ENCODE measurements at places on chromosomes 6 and 20.

DNA sequence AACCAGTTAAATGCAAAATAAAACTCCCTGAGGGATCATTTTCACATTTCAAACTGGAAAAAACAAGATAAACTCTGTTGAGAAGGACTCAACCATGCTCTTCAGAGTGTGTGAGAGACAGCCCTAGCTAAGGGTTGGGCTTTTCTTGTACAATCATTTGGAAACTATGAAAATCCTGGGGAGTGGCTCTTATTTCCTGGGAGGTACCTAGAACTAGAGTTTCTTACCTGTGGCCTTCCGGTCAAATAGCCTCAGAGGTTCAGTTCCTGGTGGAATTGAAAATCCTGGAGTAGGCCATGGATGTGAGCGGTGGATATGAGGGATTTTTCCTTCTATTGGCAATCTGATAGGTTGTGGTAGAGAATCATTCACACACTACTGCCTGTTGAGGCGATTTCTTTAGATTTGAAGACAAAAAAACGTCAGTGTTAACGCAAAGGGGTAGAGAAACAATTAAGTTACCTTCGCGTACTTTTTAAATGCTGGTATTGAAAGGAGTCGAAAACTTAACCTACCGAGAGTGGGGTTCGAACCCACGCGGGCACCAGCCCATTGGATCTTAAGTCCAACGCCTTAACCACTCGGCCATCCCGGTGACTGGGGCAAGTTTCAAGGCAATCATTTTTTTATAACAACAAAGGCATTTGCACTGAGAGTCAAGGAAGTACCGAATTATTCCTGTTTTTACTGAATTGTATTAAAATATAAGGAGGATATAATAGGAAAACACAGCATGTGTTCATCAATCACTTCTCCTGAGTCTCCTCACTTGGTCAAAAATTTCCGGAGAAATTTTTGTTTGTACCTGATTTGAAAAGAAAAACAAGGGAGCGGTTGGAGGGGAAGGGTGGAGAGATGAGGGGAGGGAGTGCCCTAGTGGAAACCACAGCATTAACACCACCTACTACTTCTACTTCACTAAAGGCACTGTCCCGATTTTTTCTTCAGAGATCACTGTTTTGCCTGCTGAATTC lies 191.3 kb downstream of the OR2B2 start:
- no peak for DNase-seq

DNA sequence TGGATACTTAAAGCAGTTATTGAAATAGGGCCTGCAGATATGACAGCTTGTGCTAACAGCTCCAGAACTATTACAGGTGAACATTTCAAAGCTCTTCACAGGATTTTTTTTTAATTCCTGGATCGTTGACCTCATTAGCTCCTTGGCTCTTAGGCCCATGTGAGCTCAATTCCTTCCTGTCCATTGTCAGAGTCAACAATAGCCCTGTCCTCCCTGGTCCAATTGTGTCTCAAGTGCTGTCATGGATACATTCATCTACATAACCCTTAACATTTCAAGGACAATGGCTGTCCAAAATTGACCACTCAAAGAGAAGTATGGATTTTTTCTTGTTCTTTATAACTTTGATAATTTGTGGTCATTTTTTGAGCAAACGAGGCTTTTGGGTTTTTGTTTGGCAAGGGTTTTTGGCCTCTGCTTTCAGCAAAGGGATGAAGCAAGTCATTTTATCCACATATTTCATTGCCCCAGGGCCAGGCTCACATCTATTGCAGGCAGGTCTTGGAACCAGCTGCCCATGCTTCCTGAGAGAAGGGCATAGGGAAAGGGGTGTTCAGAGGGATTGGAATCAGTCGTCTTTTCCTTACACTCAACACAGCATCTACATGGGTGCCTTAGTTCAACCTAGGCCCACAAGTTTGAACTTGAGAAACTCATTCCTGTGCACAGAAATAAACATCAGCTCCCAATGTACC lies 282.1 kb downstream of the TPBG start:
- no peak for DNase-seq

GRCh38 chr6:20907486-20908071 lies 373.3 kb downstream of the CDKAL1 start:
- no peak for DNase-seq

- no peak for DNase-seq
These were observed 912.1 kb downstream of the PHF3 start for GRCh38 chr6:64547594-64548268.

Measured in cerebellar nuclear complex (tissue), 1 donor.